ENCODE measurements at places on chromosomes 7 and 10. TPM values are rescaled to one million over a fixed set of nuclear protein-coding genes. Genes with fewer than 3 reads are reported as not detected.

GRCh38 chr10:79285315-79286197 lies 61.7 kb upstream of the PPIF start:
- no peak for DNase-seq

GRCh38 chr10:69366738-69367137 lies 50.0 kb downstream of the TACR2 start:
- DNase-seq = no peak

- DNase-seq = no peak
Observed at GRCh38 chr7:65477326-65477725, 103.7 kb downstream of the ZNF92 start.

ABCB1 gene
- 21.1 TPM for polyA plus RNA-seq
